ENCODE measurements at places on chromosomes 4 and X.

- no peak for DNase-seq
Measured at GRCh38 chrX:18733287-18733686, 25.8 kb downstream of the PPEF1 start.

DNA sequence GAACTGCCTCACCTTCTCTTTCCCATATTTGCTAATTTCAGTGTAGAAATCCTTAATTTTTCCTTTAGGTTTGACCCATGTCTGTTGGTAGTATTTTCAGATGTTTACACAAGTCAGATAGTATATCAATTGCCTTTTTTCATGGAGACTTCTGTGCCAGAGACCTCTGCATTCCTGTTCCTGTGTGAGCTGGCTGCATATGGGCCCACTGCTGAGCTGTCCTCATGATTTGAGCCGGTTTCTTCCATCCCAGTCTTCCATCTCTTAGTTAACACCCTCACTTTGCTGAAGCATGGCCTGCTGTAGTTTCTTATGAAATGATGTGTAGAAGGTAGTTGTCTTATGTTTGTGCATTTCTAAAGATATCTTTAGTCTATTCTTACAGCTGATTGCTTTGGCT, 40.0 kb downstream of the CDS1 start:
- DNase-seq: no peak

DNA sequence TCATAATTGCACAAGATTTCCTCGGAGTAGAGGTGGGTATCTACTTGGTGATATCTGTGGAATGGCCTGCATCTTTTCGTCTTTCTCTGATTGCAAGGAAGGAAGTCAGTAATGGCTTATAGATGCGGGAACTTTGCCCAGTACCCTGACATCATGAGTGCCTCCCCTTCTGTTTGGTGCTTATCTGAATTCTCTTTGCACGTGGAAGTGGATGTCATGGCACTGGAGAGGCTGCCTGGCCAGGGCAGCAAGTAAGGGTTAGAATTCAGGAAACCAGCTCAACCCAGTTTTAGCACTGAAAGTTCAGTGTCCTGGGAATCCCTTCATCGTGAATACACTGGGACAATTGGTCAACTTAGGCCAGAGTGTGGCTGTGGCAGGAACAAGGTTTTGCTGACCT, 83.5 kb upstream of the RAPGEF2 start:
- no peak for DNase-seq

- no peak for DNase-seq
Measured at GRCh38 chr4:56654238-56654632, 26.9 kb downstream of the HOPX start.

GRCh38 chr4:63904201-63904600, 505.0 kb downstream of the TECRL start:
- DNase-seq: no peak

- no peak for DNase-seq
Measured at GRCh38 chr4:80079255-80079923, 6.4 kb upstream of the ANTXR2 start.

DNA sequence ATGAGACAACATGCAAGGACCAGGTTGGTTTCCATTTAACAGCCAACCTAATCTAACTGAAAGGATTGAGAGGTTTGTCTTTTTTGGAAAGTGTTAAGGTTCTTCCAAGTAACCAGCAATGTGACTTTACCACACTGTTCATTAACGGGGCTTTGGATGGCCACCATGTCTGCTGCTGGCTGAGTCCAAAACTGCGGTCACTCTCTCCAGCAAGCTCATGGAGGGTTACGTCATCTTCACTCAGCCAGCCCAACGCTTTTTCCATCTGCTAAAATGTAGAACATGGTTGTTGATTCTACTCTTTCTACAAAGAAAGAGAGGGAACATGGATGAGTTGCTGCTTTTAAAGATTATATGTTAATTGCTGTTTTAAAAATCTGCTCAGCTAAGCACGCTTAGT, 11.0 kb downstream of the PKD2 start:
- DNase-seq: peak; percentile 69

DNA sequence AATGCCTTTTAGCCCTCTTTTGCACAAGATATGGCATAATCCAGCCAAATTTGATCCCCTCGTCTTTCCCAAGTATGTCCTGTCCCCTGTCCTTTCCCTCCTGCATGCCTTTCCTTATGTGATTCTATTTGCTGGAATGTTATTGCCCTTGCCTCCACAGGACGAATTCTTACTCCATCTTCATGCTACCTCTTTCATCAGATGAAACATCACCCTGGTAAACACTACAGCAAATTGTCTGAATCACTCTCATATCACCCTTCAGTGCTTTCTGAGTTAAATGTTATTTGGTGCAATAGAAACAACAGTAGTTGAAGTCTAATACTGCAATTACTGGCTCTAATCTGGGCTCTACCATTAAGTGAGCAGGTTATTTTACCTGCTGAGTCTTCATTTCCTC, 52.2 kb upstream of the FAT1 start:
- no peak for DNase-seq

DNA sequence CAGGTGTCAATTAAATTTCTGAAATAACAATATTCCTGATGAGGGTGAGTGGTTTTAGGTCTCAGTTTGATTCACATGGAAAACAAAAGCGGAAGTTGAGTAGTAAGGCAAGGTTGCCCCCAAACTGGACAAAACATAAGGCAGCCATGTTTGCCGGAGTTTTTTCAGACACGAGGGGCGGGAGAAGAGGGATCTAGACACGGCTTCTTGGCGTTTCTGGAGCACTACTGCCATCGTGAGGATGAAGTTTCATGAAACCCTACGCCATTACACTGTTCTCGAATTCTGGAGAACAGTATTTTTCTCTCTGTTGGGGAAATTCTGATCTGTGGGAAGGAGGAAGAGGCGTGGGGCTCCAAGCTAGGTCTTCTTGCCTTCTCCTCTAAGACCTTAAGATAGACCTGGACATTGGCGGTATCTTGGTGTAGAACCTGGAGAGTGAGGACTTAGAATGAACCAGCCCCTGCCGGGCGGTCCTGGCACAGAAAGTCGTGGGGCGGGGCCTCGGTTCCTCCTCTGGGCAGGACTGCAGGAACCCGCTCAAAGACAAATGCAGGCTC, 160.3 kb downstream of the OR13H1 start:
- DNase-seq: no peak

DNA sequence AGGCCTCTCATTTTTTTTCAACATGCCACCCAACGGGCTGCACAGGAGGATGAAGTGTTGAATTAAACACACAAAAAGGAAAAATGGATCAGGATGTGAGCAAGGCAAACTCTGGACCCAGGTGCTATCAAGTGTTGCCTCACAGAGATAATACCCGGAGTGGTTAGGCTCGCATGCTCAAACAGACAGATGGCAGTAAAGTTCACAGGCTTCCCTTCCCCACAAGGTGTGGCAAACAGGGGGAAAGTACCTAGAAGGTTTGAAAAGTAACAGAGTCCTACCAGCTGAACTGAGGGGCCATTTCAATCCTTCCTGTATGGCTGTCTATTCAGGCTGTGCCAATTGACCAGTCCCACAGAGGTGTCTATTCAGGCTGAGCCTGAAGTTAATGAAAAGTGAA, 123.9 kb upstream of the GC start:
- DNase-seq: no peak

- no peak for DNase-seq
Measured at GRCh38 chr4:8089862-8090261, 68.8 kb downstream of the ABLIM2 start.

All from HL-60 (cell line).